Renal pelvis (tissue), 12 donors: ENCODE measurements at places on chromosomes 12 and 14.
A peak's percentile ranks its signal among the peaks of the same experiment; 100 is the strongest.

DNA sequence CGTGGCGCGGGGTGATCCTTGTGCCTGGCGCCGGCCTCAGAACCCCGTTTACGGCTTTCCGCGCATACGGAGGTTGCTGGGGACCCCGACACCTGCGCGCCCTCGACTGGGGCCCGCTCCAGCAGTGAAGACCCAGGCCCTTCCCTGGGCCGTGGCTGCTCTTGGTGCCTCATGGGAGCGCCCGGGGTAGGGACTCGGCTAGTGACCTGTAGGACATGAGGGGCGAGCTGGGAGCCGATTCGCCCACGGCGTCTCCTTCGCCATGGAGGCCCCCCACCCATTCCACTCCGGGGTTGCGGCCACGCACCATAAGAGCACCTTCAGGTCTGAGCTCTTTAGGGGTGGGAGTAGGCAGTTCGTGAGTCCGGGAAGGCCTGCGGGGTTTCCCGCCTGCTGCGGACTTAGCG, 14.2 kb upstream of the PAX9 start:
- DNase-seq = no peak

DNA sequence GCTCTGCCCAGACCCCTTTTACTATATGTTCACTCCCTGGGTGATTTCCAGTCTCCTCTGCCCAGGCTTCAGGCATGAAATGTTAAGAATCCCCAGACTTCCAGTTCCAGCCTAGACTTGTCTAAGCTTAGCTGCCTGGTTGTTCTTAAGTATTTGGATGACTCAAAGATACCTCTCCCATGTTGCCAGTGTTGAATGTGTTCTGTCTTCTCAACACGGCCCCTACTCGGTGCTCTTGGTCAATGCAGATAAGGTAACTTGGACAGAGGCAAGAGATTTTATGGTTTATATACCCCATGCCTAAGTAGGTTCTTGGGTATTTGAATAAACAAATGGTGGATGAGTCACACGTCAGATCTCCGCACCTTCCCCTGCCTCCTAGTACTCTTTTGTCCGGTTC, 13.6 kb downstream of the PIWIL1 start:
- no peak for DNase-seq

GRCh38 chr12:49672301-49673217, 34.6 kb downstream of the FMNL3 start:
- DNase-seq = no peak

DNA sequence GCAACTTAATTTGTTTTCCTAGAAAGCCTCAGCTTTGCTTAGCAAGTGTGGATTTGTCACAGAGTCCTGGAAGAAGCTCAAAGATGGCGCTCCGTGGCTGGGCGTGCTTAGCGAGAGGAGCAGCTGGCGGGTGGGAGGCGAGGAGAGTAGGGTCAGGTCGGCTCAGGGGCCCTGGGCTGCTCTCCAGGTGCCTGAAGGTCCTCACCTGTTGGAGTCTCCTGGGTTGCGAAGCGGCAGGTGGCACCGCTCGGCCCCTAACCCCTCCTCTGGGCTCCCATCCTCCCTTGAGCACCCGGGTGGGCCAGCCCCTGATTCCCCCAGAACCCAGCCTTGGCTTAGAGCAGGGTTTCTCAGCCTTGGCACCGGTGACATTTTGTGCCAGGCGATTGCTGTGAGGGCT, 25.1 kb downstream of the LRTM2 start:
- DNase-seq = no peak

GRCh38 chr12:96233939-96234461, 39.8 kb downstream of the ELK3 start:
- no peak for DNase-seq

DNA sequence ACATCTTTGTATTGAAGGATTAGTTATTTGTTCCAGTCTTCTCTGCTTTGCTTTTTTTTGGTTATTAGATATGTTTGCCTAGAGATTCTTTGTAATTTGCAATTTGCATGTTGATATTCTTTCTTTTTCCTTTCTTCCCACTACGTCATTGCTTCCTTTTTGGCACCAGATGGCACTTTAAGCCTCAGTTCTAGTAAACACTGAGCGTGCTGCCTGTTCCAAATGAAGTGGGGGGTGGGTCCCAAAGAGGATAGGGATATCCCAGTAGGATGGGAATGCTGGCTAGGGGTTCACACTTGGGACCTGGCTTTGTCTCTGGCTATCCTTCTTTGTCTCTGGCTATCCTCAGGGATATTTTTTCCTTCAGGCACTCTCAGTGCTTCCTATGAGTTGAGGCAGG, 17.0 kb downstream of the EAPP start:
- no peak for DNase-seq

DNA sequence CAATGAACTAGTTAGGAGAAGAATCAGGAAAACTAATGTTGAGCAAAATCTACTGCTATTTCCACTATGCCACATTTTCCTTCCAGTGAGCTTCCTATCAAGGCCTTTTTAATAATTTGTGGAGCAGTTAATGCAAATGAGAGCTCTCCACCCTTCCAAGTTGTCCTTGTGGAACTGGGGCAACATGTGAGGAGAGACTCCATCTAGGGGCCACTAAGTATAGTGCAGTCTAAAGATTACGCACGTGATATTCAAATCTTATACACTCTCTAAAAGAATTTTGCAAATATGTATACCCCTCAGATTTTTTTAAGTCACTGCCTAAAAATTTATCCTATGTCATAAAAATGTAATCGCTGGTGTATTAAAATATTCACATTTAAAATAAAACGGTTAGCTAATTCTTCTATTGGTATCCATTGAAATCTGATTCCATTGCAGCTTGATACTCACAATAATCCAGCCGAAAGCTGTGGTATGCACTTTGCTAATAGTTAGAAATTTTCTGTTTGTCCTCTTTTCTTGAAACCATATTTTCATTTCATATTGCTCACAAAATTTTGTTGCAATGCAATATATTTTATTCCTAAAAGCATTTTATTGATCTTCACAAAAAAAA, 100.1 kb downstream of the PAH start:
- DNase-seq = peak; percentile 8

- no peak for DNase-seq
These were observed 60.5 kb downstream of the PTPRQ start for GRCh38 chr12:80504389-80505163.

- no peak for DNase-seq
These were observed 18.8 kb downstream of the ACVRL1 start for GRCh38 chr12:51926064-51926632.

GRCh38 chr14:65361920-65362319, 50.6 kb upstream of the FUT8 start:
- peak; percentile 43 for DNase-seq

- no peak for DNase-seq
These were observed 44.2 kb upstream of the MMP17 start for GRCh38 chr12:131783915-131784541.

- DNase-seq = no peak
These were observed 639.9 kb downstream of the DIO2 start for GRCh38 chr14:79571366-79571765.

DNA sequence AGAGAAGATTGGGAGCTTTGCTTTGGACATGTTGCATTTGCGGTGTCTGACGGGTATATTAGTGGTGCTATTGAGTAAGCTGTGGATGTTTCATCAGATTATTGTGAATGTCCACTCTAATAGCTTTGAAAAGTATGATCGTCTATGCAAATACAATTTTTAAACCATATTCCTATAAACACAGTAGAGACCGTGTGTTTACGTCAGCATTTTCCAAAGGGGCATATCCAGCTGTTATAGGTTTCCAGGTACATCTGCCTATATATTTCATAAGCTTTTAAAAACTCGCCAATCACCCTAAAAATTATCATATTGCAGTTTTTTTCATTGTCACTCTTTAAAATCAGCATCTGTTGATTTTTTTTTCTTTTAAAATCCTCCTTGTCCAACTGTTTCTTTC, 91.7 kb downstream of the NKX2-1 start:
- DNase-seq = no peak
